ENCODE measurements at places on chromosomes 3 and 15. TPM values are rescaled to one million over a fixed set of nuclear protein-coding genes. Genes with fewer than 3 reads are reported as not detected.

The ERICH6 gene
- not detected for total RNA-seq

The USP3 gene
- total RNA-seq: 46.7 TPM

The SYNPR gene
- not detected for total RNA-seq

The SEC61A1 gene
- 478 TPM for total RNA-seq

DNA sequence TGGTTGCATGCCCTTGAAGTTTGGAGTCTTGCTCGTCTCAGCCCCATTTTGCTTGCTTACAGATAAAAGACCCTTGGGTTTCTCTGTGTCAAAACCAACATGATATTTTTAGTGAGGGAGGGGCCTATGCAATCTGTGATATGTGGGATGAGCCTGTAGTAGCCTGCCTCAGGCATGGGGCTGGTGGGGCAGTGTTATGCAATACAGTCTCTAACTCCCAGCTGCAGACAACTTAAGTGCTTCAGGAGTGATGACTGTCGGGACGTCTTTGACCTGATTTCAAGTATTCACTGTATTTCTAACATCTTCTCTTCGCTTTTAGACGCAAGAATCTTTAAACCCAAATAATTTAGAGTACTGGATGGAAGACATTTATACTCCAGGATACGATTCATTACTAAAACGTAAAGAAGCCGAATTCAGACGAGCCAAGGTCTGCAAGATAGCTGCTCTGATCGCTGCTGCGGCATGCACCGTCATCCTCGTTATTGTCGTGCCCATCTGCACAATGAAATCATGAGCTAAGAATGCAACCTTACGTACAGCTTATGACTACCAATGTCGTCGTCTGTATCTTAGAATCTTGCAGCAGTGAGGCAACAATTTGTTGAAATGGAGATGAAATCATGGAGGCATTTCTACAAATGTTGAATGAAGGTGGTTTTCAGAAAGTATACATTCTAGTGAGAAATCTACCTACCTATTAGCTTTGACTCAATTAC lies 35.9 kb downstream of the MINAR1 start:
- H3K36me3 ChIP-seq: no peaks in the 10 kb centered on the region
- no peak overlapping the region for H3K27ac ChIP-seq
- no peak for DNase-seq
- H3K4me3 ChIP-seq: no peak overlapping the region

DNA sequence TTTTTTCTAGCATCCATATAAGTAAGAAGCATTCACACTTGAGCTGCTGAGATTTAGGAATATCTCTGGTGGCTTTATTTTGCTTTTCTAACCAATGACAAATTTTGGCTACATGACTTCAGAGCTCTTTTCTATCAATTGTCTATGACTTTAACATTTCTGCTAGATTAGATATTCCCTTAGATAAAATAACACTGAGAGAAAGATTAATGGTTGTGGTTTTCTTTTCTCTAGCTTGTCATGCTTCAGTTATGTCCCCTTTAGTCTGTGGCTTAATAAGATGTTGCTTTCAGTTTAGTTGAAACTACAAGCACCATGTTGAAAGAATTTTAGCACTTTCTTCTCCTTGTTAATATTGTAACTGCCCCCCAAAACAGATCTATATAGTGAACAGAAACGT lies 665.6 kb upstream of the CCDC54 start:
- no peak overlapping the region for H3K27ac ChIP-seq
- H3K27me3 ChIP-seq: no peaks in the 10 kb centered on the region
- H3K36me3 ChIP-seq: no peaks in the 10 kb centered on the region
- DNase-seq: peak; percentile 78

DNA sequence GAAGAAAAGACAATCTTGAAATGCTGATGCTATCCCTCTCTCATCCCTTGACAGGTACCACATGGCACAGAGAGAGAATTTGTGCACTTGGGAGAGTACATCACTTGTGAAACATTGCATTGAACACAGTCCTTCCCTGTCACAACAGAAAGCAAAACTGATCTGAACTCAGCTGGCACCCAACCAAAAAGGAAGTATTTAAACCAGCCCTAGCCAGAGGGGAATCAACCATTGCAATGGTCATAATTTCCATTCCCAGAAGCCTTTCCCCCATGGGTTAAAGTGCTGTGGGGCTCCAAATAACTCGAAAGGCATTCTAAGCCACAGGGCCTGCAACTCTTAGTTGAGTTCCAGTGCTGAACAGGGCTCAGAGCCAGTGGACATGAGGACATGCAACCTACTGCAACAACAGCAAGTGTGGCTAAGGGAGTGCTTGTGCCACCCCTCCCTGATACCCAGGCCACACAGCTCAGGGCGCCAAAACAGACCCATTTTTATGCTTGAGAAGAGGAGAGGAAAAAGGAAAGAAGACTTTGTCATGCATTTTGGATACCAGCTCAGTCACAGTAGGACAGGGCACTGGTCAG lies 530.8 kb upstream of the BCHE start:
- DNase-seq: no peak
- no peak overlapping the region for H3K27ac ChIP-seq
- H3K36me3 ChIP-seq: no peaks in the 10 kb centered on the region
- no peaks in the 10 kb centered on the region for H3K27me3 ChIP-seq
- no peak overlapping the region for H3K4me3 ChIP-seq

DNA sequence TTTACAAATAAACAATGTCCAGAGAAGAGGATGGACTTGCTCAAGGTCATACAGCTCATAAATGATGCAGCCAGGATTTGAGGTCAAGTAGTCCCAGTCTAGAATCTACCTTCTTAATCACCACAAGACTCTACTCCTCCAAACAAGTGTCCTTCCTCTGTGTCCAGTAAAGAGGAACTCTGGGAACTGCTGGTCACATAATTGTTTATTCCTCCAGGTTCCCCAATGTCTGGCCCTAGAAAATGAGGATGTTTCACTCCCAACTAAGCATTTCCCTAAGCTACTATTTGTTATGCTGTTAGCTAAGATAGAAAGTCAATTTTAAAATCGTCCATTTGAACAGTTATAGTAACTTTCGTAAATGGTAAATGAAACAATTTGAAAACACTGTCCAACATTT lies 192.4 kb downstream of the FHIT start:
- no peaks in the 10 kb centered on the region for H3K36me3 ChIP-seq
- H3K4me3 ChIP-seq: no peak overlapping the region

GRCh38 chr15:43791993-43792760 lies at the start of gene SERF2:
Gene SERF2 (plus strand): TSS chr15:43792320. CDS start chr15:43792377, 57 bp downstream.
- H3K36me3 ChIP-seq: peaks cover 36% of the 10 kb centered on the region
- H3K27me3 ChIP-seq: no peaks in the 10 kb centered on the region
- H3K27ac ChIP-seq: peak within 1 kb of the TSS; percentile 95

DNA sequence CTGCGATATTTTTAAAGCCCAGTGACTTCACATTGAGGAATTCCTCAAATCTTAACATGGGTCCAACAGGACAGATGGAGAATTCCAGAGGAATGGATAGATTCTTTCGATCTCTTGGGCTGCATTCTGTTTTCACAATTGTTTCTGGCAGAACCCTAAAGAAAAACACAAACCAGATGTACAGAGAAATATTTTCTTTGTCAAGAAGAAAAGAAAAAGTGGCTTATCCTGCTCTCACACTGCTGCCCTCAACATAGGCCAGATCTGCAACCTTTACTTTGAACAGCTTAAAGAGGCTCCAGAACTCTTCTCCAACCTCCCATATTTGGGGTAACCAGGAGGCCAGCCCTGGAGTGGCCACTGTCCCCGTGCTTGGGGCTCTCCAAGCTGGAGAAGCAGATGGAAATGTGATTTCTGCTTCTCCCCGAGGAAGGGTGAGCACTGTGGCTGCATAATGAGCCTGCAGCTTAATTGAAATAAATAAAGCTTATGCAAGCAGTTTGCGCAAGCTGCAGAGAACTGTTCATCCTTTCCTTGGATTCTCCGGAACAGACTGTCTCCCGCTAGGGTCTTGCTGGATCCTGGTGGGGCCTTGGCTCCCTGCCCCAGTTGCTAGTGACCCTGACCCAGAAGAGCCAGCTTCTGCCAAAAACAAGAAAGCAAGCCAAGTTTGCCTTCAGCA lies 453.2 kb upstream of the PROK2 start:
- DNase-seq: no peak
- no peak overlapping the region for H3K4me3 ChIP-seq
- H3K4me1 ChIP-seq: no peaks in the 10 kb centered on the region
- H3K27ac ChIP-seq: no peak overlapping the region
- H3K36me3 ChIP-seq: no peaks in the 10 kb centered on the region

GRCh38 chr3:14278265-14278798 lies 99.7 kb downstream of the LSM3 start:
- no peak for DNase-seq
- H3K27me3 ChIP-seq: peaks cover 4% of the 10 kb centered on the region
- no peaks in the 10 kb centered on the region for H3K36me3 ChIP-seq
- H3K4me3 ChIP-seq: no peak overlapping the region
- no peak overlapping the region for H3K27ac ChIP-seq

DNA sequence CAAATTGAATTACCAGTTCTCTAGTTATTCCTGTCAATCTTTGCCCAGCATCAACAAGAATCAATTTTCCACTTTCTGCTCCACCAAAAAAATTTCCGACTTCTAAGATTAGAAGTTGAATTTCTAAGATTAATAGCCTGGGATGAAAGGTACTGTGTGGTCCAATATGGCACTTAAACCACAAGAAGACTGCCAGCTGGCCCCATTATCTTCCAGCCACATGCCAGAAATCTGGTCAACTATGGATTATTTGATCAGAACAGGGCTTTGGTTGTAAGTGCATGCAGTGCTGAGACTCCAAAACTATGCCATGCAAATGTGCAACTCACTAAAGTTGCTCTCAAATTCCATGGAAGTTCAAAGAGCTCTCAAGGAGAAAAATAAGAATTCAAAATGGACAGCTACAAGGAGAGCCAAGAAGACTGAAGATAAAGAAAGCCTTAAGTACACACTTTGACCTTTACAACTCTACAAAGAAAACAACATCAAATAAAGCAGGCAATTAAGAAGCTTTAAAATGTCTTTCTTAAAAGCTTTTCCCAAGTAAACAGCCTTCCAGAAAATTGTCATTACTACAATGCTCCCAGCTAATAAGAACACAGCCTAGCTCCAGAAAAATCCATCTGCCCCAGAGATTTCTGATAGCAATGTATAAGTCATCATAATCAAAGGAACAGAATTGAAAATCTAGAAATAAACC lies 64.2 kb downstream of the ST3GAL6 start:
- no peak overlapping the region for H3K27ac ChIP-seq
- H3K27me3 ChIP-seq: no peaks in the 10 kb centered on the region
- DNase-seq: no peak
- no peak overlapping the region for H3K4me3 ChIP-seq
- no peaks in the 10 kb centered on the region for H3K36me3 ChIP-seq

DNA sequence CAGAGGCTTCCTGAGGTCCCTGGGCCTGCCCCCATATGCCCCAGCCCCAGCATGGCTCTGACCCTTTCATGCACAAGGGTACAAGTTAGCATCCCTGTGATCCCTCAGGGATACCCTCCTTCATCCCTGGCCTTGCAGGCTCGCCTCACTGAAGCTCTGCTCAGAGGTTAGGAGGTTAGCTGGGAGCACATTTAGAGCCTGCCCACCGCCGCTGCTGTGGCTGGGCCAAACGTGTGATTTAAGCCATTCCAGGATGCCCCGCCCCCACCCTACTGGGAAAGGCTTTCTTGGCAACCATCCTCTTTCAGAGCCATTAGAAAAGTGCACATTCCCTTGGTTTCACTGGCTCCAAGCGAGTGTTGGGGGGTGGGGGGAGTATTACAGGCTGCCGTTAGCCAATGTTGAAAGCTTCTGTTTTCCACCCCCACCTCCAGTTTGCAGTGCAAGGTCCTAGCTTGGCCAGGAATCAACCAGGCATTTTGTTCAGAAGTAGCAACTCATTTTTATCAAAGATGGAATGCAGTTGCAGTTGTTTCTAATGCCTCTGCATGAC lies 6.3 kb upstream of the HES1 start:
- no peak overlapping the region for H3K4me3 ChIP-seq
- no peak for DNase-seq
- H3K27me3 ChIP-seq: peaks cover 44% of the 10 kb centered on the region
- H3K4me1 ChIP-seq: peaks cover 6% of the 10 kb centered on the region
